ENCODE measurements at places on chromosomes 2 and 18. TPM values are rescaled to one million over a fixed set of nuclear protein-coding genes. Genes with fewer than 3 reads are reported as not detected.

Gene GALR1
- 0.03 TPM for total RNA-seq

Gene CDC42EP3
- 47.6 TPM for total RNA-seq

GRCh38 chr18:63177919-63178821 lies 141.4 kb downstream of the BCL2 start:
- no peak for DNase-seq

- no peak for DNase-seq
Measured at GRCh38 chr2:201448061-201448460, 3.2 kb downstream of the TRAK2 start.

- no peak for DNase-seq
Measured at GRCh38 chr2:236088368-236089057, 79.7 kb downstream of the GBX2 start.

DNA sequence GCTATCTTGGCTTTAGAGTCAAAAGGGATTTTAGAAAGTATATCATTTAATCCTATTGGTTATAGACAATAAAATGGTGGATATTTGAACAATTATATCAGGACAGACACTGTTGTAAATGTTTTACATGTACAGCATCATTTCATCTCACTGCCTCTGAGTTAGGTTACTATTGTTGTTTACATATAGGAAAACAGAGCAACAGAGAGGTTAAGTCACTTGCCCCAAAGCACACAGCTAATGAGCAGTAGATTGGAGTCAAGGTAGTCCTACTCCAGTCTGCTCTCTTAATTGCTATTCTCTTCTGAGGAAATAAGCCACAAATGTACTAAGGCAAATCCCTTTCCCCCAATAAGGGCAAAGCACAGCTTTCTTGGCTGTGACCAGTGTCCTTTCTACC lies 142.9 kb downstream of the MTX2 start:
- DNase-seq = no peak

- DNase-seq = no peak
Measured at GRCh38 chr2:217444932-217445331, 557.9 kb downstream of the TNS1 start.

GRCh38 chr2:24505534-24506275 lies 14.7 kb downstream of the NCOA1 start:
- no peak for DNase-seq

Data from mesenteric fat pad (tissue), 1 donor.